ENCODE measurements at places on chromosomes 1 and 21.

- no peak for DNase-seq
Observed at GRCh38 chr1:244322181-244322580, 129.5 kb downstream of the ADSS2 start.

- DNase-seq: no peak
Observed at GRCh38 chr1:7943251-7943650, 2.6 kb upstream of the TNFRSF9 start.

GRCh38 chr1:181057079-181057478 lies 23.3 kb downstream of the MR1 start:
- no peak for DNase-seq

DNA sequence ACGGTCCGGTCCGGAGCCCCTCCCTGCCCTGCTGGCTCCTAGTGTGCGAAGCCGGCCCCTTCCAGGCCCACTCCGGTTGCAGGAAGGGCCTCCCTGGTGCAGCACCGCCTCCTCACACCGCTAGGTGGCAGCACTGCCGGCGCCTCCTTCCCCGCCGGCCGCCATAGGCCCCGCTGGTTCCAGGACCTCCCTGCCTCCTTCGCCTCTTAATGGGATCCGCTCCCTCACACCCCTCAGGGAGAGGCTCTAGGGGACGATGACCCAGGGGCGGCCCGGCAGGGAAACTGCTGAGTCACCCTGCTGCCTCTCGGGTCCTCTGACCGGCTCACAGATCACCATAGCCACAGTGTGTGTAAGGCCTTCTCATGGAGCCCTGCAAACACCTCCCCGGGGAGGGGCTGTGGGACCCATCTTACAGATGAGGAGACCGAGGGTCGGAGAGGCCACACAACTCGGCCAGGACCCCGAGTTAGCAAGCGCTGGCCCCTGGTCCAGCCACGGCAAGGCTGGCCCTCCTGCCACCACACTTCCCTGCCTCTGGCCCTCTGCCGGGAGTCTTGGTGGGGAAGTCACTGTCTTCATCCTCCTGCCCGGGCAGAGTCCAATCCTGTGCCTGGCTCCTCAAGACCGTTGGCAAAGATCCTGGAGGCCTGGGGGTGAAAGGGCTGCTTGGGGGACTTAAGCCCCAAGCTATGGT lies 1.6 kb upstream of the AJAP1 start:
- DNase-seq: peak; percentile 74

GRCh38 chr21:34857122-34857713 lies 188.4 kb downstream of the CLIC6 start:
- no peak for DNase-seq

DNA sequence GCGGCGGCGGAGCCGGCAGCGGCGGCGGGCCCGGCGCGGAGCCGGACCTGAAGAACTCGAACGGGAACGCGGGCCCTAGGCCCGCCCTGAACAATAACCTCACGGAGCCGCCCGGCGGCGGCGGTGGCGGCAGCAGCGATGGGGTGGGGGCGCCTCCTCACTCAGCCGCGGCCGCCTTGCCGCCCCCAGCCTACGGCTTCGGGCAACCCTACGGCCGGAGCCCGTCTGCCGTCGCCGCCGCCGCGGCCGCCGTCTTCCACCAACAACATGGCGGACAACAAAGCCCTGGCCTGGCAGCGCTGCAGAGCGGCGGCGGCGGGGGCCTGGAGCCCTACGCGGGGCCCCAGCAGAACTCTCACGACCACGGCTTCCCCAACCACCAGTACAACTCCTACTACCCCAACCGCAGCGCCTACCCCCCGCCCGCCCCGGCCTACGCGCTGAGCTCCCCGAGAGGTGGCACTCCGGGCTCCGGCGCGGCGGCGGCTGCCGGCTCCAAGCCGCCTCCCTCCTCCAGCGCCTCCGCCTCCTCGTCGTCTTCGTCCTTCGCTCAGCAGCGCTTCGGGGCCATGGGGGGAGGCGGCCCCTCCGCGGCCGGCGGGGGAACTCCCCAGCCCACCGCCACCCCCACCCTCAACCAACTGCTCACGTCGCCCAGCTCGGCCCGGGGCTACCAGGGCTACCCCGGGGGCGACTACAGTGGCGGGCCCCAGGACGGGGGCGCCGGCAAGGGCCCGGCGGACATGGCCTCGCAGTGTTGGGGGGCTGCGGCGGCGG lies 1.0 kb downstream of the ARID1A start:
- peak; percentile 51 for DNase-seq

GRCh38 chr1:113734357-113735055 lies 24.8 kb downstream of the PHTF1 start:
- peak; percentile 45 for DNase-seq

GRCh38 chr1:86084998-86085397 lies 71.6 kb downstream of the COL24A1 start:
- no peak for DNase-seq
